Stomach (tissue), 19 donors: ENCODE measurements at places on chromosomes 3 and 15.

DNA sequence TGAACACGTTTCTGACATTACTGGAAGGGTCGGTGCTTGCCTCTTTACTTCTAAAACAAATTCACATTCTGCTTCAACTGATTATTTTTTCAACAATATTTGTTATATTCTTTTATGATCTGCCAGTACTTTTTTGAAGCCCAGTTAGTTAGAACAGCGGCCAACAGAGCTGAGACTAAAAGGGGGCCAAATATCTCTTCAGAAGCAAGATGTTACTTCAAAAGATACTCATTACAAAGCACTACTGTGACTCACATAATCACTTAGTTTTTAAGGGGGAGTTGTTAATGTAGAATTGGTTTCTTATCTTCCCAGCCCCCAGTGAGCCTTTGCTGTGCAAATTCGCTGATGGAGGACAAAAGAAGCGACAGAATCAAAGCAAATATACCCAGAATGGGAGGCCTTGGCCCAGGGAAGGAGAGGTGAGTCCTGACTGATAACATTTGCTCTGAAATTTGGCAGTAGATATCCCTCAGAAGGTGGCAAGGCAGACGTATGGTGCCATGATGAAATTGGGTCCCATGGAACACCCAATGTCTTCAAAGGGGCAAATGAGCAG, 587.8 kb downstream of the RBMS3 start:
- H3K27me3 ChIP-seq, result no peaks in the 10 kb centered on the region
- DNase-seq, result no peak
- no peaks in the 10 kb centered on the region for H3K36me3 ChIP-seq
- H3K4me3 ChIP-seq, result no peak overlapping the region
- no peaks in the 10 kb centered on the region for H3K4me1 ChIP-seq

DNA sequence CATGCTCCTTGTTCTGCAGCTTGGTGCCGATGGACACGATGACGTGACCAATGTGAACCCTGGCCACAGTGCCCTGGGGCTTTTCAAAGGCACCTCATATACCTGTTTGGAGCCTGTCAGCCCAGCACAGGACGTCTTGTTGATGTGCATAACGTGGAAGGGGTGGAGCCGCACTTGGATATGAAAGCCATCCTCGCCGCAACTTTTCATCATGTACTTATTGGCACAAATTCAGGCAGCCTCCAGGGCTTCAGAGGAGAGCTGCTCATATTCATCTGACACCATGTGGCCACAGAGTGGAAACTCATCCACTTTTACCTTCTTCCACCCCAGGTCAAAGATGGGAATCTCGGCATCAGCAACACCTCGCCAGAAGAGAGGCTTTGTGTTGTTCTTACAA, 24.7 kb downstream of the POPDC2 start:
- no peaks in the 10 kb centered on the region for H3K36me3 ChIP-seq
- peak overlapping the region; percentile 15 for H3K27ac ChIP-seq
- H3K4me3 ChIP-seq, result no peak overlapping the region
- DNase-seq, result no peak

DNA sequence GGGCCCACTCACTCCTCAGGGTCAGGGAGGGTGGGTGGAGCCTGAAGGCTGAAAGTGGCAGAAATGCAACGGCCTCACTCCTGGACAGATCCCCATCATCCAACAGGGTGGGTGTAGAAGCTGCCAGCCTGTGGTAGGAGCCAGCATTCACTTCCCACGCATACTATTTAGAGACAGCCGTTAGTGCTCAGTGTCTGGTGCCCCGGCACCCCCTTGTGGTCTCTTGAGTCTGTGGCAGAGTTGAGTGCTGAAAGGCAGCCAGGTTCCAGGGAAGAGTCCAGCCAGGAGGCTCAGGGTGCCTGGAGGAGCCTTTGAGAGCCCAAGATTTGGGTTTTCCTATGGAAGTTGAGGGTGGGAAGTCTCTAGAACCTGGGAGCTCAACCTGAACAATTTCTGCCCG, 2.1 kb upstream of the GNAT1 start:
- peaks cover 16% of the 10 kb centered on the region for H3K27me3 ChIP-seq
- H3K27ac ChIP-seq, result no peak overlapping the region
- no peak overlapping the region for H3K4me3 ChIP-seq
- H3K36me3 ChIP-seq, result peaks cover 33% of the 10 kb centered on the region

DNA sequence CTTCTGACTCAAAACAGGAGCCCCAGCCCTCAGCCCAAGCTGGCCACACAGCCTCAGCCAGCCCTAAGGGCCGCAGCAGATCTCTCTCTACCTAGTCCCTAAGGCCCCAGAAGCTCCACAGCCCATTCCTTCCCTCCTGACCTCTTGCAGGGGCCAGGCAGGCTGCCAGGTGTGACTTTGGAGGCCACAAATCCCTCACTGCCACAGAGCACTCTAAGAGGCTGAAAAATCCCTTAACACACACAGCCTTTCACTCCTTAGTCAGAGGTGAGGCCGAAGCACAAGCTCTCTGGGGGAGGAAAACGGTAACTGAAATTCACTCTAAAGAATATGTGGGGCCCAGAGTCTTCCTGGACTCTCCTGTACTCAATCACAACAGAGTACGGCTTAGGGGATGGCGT, 23.3 kb downstream of the LRRC2 start:
- H3K4me1 ChIP-seq, result peaks cover 6% of the 10 kb centered on the region
- H3K36me3 ChIP-seq, result no peaks in the 10 kb centered on the region
- no peak for DNase-seq
- no peaks in the 10 kb centered on the region for H3K27me3 ChIP-seq
- no peak overlapping the region for H3K27ac ChIP-seq

DNA sequence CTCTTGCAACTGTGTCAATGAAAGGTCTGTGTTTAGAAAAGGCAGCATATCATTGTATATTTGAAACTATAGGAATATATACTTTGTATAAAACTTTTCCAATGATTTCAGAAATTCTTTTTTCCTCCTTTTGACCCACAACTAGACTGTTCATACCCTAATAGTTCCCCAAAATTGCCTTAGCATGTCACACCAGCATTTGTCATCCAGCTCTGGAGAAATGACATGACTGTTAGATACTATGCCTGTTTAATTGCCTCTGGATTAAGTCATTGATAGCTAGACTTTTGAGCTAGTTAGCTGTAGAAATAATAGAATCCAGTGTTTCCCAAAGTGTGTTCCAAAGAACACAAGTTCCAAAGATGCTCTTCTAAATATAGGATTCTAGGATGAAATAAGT, 32.4 kb downstream of the B3GALNT1 start:
- peaks cover 34% of the 10 kb centered on the region for H3K4me1 ChIP-seq
- H3K27me3 ChIP-seq, result no peaks in the 10 kb centered on the region
- H3K27ac ChIP-seq, result no peak overlapping the region
- no peak overlapping the region for H3K4me3 ChIP-seq
- peaks cover 8% of the 10 kb centered on the region for H3K36me3 ChIP-seq

GRCh38 chr15:89171136-89172072, 50.0 kb downstream of the RLBP1 start:
- H3K4me3 ChIP-seq, result no peak overlapping the region
- no peaks in the 10 kb centered on the region for H3K27me3 ChIP-seq

GRCh38 chr15:72168131-72168807, 29.3 kb downstream of the GRAMD2A start:
- peak; percentile 34 for DNase-seq
- H3K4me1 ChIP-seq, result peaks cover 11% of the 10 kb centered on the region
- H3K4me3 ChIP-seq, result no peak overlapping the region
- no peak overlapping the region for H3K27ac ChIP-seq
- H3K36me3 ChIP-seq, result no peaks in the 10 kb centered on the region
- no peaks in the 10 kb centered on the region for H3K27me3 ChIP-seq

- peak; percentile 67 for DNase-seq
- no peaks in the 10 kb centered on the region for H3K27me3 ChIP-seq
- H3K4me1 ChIP-seq, result no peaks in the 10 kb centered on the region
- H3K36me3 ChIP-seq, result no peaks in the 10 kb centered on the region
- H3K4me3 ChIP-seq, result no peak overlapping the region
- H3K27ac ChIP-seq, result no peak overlapping the region
These were observed 31.8 kb upstream of the DCLK3 start for GRCh38 chr3:36796161-36796560.

- peaks cover 64% of the 10 kb centered on the region for H3K36me3 ChIP-seq
- H3K4me1 ChIP-seq, result peaks cover 16% of the 10 kb centered on the region
- H3K4me3 ChIP-seq, result no peak overlapping the region
- no peak for DNase-seq
- no peak overlapping the region for H3K27ac ChIP-seq
These were observed 342.0 kb upstream of the CTDSPL start for GRCh38 chr3:37519661-37520060.

- no peak overlapping the region for H3K4me3 ChIP-seq
- H3K27me3 ChIP-seq, result no peaks in the 10 kb centered on the region
These were observed 81.9 kb upstream of the TGFBR2 start for GRCh38 chr3:30524357-30525040.
